T-cell (primary cell): ENCODE measurements at places on chromosomes 12 and 14.

- no peak overlapping the region for H3K27ac ChIP-seq
- no peak overlapping the region for H3K4me3 ChIP-seq
- no peak for DNase-seq
- H3K4me1 ChIP-seq, result no peaks in the 10 kb centered on the region
These were observed 236.5 kb downstream of the DPF3 start for GRCh38 chr14:72657214-72657921.

GRCh38 chr12:106045251-106045674 is 93.5 kb downstream of the NUAK1 start:
- H3K4me3 ChIP-seq, result no peak overlapping the region
- no peak overlapping the region for H3K27ac ChIP-seq
- peaks cover 9% of the 10 kb centered on the region for H3K27me3 ChIP-seq
- DNase-seq, result no peak
- no peaks in the 10 kb centered on the region for H3K36me3 ChIP-seq

DNA sequence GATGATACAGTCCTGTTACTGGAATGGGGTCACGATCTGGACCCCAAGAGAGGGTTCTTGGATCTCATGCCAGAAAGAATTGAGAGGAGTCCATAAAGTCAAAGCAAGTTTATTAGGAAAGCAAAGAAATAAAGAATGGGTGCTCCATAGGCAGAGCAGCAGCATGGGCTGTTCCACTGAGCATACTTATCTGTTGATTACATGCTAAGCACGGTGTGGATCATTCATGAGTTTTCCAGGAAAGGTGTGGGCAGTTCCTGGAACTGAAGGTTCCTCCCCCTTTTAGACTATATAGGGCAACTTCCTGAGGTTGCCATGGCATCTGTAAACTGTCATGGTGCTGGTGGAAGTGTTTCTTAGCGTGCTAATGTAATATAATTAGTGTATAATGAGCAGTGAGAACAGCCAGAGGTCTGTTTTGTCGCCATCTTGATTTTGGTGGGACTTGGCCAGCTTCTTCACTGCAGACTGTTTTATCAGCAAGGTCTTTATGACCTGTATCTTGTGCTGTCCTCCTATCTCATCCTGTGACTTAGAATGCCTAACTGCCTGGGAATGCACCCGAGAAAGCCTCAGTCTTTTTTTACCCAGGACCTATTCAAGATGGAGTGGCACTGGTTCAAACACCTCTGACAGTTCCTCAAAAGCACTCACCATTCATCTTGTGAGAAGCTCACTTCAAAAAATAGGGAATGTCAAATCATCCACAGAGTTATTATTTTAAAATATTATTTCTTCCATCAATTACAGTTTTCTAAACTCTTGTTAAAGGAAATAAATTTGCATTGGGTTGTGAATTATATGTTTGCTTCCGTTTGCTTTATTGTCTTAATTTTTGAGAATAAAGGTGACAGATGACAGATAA is 1358.8 kb upstream of the TMEM132C start:
- no peak overlapping the region for H3K4me3 ChIP-seq
- no peaks in the 10 kb centered on the region for H3K27me3 ChIP-seq
- DNase-seq, result no peak
- H3K27ac ChIP-seq, result no peak overlapping the region
- no peaks in the 10 kb centered on the region for H3K36me3 ChIP-seq

DNA sequence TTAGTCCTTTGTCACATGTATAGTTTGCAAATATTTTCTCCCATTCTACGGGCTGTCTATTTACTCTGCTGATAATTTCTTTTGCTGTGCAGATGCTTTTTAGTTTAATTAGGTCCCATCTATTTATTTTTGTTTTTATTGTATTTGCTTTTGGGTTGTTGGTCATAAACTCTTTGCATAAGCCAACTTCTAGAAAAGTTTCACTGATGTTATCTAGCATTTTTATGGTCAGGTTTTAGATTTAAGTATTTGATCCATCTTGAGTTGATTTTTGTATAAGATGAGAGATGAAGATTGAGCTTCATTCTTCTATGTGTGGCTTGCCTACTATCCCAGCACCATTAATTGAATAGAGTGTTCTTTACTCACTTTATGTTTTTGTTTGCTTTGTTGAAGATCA is 1008.4 kb upstream of the ATXN7L3B start:
- no peak overlapping the region for H3K27ac ChIP-seq
- H3K4me3 ChIP-seq, result no peak overlapping the region
- H3K36me3 ChIP-seq, result no peaks in the 10 kb centered on the region
- no peaks in the 10 kb centered on the region for H3K27me3 ChIP-seq
- DNase-seq, result no peak

DNA sequence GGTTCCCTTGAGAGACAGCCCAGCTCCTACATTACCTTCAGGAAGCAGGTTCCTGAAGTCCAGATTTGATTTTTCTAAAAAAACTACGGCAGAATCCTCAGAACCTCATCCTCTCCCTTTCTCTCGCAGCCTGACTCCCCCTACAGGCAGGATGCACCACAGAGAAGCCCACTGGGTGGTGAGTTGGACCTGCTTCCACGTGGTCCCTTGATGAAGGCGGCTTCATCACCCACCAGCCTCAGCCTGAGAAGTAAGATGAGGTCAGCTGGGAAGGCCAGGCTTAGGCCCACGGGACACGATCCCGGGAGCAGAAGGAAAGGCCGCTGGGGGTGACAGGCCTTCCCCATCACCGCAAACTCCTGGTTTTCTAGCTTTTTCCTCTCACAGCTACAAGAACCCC is 83.0 kb downstream of the ACTN1 start:
- no peak overlapping the region for H3K4me3 ChIP-seq
- H3K27ac ChIP-seq, result no peak overlapping the region
- H3K4me1 ChIP-seq, result no peaks in the 10 kb centered on the region
- peaks cover 74% of the 10 kb centered on the region for H3K36me3 ChIP-seq

DNA sequence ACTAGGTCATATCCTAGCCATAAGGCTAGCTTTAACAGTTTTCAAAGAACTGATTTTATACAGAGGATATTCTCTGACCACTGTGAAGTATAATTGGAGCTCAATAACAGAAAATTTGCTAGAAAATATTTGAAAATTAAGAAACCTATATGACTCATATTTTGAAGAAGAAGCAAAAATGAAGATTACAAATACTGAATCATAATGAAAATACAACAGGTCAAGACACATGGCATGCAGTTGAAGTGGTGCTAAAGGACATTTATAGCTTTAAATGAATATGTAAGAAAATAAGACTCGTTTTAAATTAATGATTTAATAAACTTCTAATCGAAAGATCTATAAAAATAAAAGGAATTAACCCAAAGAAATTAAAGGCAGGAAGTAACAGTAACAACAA is 1234.6 kb downstream of the SLC16A7 start:
- no peaks in the 10 kb centered on the region for H3K36me3 ChIP-seq
- no peaks in the 10 kb centered on the region for H3K4me1 ChIP-seq
- H3K27ac ChIP-seq, result no peak overlapping the region
- DNase-seq, result no peak

DNA sequence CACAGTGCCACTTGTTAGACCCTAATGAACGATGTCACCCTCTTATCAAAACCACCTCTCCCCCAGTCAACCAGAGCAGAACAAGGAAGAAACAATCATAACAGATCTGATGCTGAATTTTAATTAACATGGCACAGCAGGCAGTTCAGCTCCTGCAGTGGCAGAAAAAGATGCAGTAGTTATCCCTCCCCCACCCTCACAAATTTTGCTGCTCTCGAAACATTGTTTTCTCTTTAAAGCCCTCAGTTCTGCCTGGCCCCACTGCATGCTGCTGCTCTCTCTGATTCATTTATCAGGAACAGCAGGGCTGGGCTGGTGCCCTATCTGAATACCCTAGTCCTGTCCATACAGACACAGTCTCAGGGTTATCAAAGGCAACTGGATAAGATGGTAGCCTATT is 12.2 kb downstream of the CCDC175 start:
- no peak overlapping the region for H3K4me3 ChIP-seq
- H3K27me3 ChIP-seq, result peaks cover 3% of the 10 kb centered on the region
- H3K36me3 ChIP-seq, result no peaks in the 10 kb centered on the region
- no peak overlapping the region for H3K27ac ChIP-seq
- DNase-seq, result no peak

- H3K4me3 ChIP-seq, result no peak overlapping the region
- no peak overlapping the region for H3K27ac ChIP-seq
- H3K27me3 ChIP-seq, result peaks cover 27% of the 10 kb centered on the region
These were observed 342.8 kb upstream of the SFSWAP start for GRCh38 chr12:131367983-131368667.
